ENCODE measurements at places on chromosomes 5 and 9.
A peak's percentile ranks its signal among the peaks of the same experiment; 100 is the strongest.

DNA sequence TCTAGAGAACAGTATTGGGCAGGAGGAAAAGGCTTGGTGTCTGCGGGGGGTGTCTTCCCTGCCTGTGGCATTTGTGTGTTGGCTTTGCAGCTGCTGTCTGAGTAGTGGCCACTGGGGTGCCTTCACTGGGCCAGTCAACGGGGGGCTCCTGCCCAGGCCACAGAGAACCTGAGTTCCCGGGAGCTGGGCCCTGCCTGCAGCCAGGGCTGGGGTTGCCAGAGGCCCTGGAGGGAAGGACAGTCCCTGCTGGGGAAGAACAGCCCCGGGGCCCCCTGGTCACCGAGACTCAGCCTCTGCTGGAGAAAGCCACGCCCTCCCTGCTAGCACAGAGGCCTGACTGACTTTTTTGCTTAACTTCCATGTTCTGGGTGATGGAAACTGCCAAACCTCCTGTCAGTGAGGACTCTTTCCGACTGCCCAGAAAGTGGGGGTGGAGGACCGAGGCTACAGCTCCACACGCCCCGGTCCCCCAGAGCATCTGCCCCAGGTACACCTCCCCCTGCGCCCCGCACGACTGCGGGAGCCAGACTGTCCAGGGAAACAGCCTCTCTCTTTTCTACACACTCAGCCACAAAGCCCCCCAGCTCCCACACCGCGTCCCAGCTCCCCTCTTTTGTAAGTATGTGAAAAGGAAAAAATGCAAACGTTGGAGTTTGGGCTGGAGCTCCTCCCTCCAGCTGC lies 133.4 kb downstream of the DAB2IP start:
- no peak for DNase-seq

DNA sequence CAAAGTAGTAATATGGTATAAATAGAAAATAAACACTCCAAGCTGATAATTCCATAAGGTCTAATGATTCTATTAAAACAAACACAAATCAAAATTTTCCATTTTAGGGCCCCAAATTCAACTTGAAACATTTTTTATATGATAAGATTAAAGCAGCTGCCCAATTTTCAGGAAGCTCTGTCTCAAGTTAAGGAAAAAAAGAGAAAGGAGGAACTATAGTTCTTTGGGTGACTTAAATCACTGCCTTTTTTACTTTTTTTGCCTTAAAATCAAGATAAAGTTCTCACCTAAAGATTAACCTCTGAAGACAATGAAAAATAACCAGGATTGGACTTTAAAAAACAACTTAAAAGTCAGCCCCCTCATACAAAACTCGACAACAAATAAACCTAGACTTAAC lies 76.0 kb upstream of the IFNE start:
- peak; percentile 28 for DNase-seq

DNA sequence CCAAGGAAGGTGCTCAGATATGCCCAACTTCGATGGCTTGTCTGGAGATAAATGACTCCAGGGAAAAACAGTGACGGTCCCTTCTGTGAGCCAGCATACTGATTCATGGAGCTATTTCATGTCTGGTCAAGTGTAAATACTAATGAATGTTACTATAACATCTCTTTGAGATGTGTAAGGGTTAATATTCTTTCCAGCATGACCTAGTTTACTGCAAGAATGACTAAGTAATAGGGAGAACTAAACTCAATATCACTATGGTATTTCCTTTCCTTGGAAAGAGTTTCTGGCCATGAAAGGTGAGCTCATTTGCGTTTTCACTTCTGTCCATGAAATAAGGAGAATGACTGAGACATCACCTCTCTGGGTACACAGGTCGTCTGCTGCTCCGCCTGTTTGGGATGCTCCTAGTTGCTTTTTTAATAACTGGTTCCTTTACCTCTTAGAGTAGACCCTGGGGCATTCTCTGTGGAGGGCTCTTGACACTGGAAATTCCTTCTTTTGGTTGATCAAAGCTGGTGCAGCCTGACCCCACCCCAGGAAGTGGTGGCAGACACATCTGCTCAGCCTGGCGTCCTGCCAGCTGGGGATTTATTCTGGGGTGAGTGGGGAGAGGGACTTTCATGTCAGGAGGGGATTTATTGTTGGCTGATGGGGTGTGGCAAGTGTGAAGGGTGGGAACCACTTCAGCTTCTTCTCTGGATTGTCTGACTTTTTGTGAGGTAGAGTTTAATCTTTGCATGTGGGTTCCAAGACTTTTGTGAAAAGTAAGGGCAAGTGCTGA lies 250.0 kb upstream of the MPDZ start:
- no peak for DNase-seq

DNA sequence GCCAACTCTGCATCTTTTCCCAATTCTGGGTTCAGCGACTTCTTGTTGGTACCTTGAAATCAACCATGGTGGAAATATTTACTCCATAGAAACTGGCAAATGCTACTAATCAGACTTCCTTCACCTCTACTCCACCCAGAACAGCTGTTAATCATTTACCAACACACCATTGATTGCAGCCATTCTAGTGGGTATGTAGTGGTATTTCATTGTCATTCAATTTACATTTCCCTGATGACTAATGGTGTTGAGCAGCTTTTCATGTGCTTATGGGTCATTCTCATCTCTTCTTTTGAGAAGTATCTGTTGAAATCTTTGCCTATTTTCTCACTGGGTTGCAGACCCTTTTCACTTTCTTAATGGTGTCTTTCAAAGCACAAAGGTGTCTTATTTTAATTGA lies 122.4 kb upstream of the MSX2 start:
- DNase-seq, result no peak

DNA sequence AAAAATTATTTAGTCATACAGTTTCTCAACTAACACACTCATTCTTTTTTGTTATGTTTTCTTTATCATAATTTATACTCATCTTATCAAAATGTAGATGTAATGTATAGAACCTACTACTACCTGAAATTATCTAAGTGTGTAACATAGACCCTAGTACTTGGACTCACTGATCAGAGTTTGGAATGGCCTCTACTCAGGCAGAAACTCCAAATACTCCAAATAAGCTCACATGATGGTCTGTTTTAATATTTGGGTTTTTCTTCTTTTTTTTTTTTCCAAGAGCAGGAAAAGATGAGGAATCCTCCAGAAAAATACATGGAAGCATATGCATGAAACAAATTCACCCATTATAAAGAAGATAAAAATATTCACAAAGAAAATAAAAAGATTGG lies 126.3 kb downstream of the PDE4D start:
- no peak for DNase-seq

DNA sequence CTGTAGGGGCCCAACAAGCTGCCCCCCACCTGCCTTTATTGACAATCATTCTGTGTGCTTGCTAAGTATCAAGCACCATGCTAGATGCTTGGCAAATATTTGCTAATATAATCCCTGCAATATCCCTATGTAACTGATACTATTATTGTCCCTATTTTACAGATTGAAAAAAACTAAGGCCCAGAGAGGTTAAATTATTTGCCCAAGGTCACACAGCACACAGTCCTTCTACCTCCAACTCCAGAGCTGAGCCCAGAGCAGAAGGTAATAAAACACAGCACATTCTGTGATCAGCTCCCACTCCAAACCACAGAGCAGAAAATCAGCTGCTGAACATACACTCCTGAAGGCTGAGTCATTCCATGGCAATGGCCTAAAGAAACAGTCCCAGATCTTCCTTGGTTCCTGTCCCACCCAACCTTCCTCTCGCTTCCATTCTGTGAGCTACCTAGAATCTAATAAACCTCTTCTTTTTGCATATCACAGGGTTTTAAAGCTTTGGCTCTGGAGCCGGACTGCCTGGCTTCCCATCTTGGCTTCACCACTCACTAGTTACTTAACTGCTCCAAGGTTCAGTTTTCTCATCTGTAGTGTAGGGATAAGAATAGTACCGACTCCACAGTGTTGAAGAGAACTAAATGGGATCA lies 66.7 kb upstream of the ADRA1B start:
- no peak for DNase-seq

DNA sequence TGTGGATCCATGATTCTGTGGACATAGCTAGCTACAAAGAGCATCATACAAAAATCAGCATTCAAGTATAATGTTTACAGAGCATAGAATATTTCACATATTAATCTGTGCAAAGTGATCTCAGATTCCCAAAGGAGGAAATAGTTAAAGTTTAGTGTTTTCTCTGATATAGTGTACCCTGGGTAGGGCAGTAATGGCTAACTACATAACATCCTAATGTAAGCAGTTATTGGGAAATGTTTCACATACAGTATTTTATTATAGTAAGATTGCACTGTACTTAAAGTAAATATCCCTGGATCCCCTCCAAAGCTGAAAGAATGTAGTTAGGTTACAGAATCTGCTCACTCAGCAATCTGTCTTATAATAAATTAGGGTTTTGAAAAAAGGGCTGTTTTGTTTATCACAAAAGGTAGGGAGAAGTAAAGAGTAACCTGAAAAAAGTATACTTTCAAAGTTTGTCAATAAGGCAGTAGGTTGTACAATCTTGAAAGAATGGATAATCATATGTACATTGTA lies 52.5 kb upstream of the SMARCA2 start:
- no peak for DNase-seq

- DNase-seq, result no peak
These were observed 4.1 kb upstream of the SEMA5A start for GRCh38 chr5:9549941-9550340.

GRCh38 chr5:65133477-65134110 lies 348.1 kb downstream of the ADAMTS6 start:
- DNase-seq, result peak; percentile 19

DNA sequence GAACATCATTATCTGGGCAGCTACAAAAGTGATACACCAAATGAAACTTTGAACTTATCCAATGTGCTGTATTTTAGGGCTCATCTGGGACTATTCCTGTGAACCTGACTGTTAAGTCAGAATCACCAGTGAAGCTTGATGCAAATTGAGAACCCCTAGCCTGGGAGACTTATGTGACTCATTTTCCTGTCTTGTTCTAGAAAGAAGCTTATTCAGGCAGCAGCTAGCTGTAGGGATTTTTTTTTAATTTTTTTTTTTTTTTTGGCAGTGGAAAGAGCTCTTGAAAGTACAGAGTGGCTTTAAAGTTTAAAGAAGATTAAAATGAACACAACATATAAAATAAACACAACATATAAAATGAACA lies 81.1 kb upstream of the TNFAIP8 start:
- DNase-seq, result no peak

GRCh38 chr5:154101184-154101583 lies 62.4 kb downstream of the MFAP3 start:
- DNase-seq, result no peak

- no peak for DNase-seq
These were observed 37.6 kb downstream of the DUSP1 start for GRCh38 chr5:172733131-172733973.

GRCh38 chr5:177509381-177509951 lies at the start of gene DOK3:
TSS of gene DOK3 (minus strand) at chr5:177509826. CDS start at chr5:177509540, 286 bp downstream.
- DNase-seq, result no peak

- DNase-seq, result no peak
These were observed 52.3 kb upstream of the JMY start for GRCh38 chr5:79183617-79184016.

DNA sequence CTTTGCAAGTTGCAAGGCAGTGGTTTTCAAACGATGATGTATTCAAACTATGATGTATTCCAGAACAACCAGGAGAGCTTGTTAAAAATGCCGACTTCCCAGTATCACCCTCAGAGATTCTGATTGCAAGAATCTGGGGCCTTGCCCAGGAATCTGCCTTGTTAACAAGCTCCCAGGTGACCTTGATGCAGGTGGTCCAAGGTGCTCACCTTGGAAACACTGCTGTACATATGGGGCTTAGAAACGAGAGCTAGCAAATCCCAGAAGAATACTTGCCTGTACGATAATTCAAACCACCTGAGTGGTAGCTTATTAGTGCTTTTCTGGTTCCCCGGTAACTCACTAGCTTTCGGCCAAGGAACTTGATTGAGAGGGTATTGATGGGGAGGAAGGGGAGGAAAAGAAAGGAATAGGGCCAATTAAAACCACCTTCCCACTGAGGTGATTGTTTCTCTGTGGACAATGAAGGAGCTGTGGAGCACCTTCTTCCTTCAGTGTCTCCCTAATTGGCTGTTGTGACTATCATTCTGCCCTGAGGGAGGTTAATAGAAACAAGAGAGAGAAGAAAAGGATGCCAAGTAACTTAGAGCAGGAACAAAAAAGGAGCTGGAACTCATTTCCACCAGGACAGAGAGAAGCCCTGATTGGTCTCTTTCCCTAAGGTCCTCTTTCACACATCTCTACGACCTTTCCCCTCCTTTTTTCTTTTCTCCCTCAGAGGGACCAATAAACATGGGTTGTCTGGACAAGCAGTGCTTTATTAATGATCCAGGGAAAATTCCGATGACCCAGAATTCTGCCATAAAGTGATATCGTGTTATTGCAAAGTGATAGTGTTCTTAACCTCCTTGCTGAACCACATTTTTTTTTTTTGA lies 218.8 kb downstream of the TMEM167A start:
- DNase-seq, result peak; percentile 26

DNA sequence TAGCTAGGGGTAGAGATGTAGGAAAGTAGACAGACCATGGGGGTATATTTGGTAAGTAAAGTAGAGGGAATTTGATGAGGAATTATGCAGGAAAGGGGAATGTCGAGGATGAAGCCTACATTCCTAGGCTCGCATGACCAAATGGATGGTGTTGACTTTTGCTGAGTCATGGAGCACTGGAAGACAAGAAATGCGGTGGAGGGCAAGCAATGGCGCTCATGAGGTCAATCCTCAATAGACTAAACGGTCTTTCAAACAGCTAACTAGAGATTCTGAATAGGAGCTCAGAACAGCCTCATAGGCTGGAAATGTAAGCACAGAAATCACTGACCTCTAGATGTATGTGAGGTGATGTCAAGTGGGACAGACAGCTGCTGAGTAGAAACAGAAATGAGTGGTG lies 50.7 kb upstream of the FST start:
- no peak for DNase-seq

- no peak for DNase-seq
These were observed 3.4 kb upstream of the DMXL1 start for GRCh38 chr5:119067450-119067849.

DNA sequence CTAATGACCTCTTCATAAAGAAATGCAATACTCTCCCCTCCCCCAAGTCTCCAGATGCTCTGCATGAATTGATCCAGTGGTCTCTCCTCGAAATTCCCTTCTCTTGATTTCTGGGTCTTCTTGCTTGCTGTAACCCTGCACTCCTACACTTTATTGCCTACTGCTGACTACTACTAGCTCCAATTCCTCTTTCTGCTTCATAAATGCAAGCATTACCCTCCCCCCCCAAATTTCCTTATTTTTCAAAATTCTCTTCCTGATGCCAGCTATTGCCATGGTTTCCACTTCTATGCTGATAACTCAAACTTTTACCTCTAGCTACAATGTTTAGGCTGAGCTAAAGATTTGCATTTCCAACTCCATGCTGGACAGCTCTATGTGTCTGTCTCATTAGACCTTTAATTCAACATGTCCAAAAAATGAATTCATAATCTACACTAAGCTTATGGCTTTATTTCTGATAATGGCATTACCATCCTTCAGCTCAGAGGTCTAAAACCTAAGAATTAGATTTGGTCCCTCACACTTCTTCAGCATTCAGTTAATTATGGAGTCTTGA lies 1.4 kb downstream of the ZBTB26 start:
- no peak for DNase-seq

DNA sequence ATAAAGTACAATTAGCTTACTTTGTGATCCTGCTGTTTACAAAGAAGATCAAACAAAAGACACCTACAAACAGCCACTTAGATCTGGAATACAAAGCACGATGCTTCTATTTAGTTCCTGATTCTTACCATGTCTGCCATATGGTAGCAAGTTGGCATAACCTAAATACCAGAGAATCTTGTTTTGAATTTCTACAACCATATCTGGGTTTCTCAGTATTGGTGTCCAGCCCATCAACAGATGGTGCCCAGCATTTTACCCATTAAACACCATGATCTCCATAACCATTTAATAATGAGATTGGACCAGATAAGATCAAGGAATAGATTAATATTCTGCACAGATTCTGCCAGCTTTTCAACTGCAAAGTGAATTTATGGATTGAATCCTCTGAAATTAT lies 29.8 kb downstream of the SLC24A2 start:
- DNase-seq, result no peak

All from pons (tissue), 1 donor.